ENCODE measurements at places on chromosomes 16 and 17.

GRCh38 chr16:50266337-50267091 lies at the start of gene ADCY7:
TSS of gene ADCY7 (plus strand) at chr16:50266551. CDS start at chr16:50288180, 21,629 bp downstream.
- peak; percentile 83 for DNase-seq

DNA sequence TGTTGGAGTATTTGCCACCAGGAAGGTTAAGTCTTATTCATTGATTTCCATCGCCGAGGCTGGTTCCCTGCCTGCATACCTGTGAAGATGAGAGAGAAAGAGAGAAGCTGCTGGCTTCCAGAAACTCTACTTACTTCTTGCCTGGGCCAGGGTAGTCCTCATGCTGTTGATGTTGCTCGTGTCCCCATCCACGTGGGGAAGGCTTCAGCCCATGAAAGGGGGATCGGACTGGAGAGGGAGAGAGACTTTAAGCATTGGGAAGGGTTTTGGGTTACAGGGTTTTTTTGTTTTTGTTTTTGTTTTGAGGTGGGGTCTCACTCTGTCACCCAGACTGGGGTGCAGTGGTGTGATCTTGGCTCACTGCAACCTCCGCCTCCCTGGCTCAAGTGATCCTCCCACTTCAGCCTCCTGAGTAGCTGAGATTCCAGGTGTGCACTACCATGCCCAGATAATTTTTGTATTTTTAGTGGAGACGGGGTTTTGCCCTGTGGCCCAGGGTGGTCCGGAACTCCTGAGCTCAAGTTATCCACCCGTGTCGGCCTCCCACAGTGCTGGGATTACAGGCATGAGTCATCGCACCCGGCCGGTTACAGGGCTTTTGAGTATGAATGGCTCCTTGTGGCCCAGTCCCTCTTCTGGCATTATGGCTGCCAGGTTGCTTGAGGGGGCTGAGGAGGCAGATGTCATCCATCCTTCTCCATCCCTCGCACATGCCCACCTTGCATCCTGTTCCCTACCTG lies 26.6 kb downstream of the ITGB3 start:
- no peak for DNase-seq

GRCh38 chr17:63549289-63549945 lies 860 bp upstream of the DCAF7 start:
- no peak for DNase-seq

- DNase-seq = no peak
Observed at GRCh38 chr16:89911375-89911774, 7.3 kb upstream of the MC1R start.

DNA sequence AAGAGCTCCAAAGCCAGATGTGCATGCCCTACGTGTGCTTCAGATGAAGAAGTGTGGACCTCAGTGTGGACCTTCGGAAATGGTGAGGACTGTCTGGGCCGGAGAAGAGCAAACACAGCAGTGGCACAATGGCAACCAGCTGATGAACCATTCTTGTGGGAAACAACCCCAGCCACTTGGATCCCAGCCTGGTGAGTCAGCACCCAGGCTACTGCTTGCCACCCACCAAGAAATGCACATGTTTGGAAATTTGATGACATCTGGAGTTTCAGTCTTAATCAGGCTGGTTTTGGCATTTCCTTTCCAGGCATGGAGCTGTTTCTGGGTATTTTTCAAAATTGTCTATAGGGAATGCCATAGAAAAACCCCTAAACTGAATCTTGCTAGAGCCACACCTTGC lies 42.7 kb downstream of the DYNLRB2 start:
- DNase-seq = peak; percentile 5

- peak; percentile 100 for DNase-seq
Observed at GRCh38 chr17:82835766-82836512, 3.9 kb downstream of the ZNF750 start.

DNA sequence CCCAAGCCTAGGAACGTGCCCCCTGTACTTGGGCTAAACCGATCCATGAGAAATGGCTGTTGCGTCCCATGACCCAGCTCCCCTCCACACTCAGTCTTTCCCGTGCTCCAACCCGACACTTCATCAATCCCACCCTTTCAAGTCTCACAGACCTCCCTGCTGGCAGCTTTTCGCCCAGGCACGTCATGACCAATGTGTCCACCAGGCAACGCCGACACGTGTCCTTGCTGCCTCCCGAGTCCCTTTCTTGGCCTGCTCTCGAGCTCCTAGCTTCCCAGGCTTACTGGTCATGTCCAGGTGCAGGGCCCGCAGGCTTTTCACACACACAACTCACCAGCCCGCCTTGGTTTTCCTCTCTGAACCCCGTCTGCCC lies 12.2 kb downstream of the MNT start:
- no peak for DNase-seq

GRCh38 chr17:12739500-12739899 lies 49.8 kb upstream of the ARHGAP44 start:
- DNase-seq = peak; percentile 31

DNA sequence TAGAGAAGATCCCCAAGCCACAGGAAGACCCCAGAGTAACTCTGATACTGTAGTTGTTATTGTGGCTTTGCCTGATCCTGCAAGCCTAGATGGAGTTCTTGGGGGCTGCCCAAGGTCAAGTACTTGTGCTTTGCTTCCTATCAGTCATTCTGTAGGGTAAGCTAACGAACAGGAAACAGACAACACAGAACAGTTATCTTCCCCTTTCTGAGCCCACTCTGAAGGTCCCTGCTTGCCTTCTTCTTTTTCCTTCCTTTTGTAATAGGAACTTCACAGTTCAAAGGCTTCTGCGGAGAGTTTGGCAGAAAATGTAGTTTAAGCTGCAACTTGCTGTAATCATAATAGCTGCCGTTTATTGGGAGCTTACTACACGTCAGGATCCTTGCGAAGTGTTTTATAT lies 494.1 kb upstream of the ERCC4 start:
- no peak for DNase-seq

- DNase-seq = no peak
Observed at GRCh38 chr16:72860726-72861562, 187.0 kb downstream of the ZFHX3 start.

GRCh38 chr17:37640015-37640414 lies 3.2 kb downstream of the DDX52 start:
- no peak for DNase-seq

GRCh38 chr16:17936766-17937402 lies 399.7 kb downstream of the NPIPA8 start:
- no peak for DNase-seq

GRCh38 chr17:27244011-27244410 lies 49.9 kb upstream of the WSB1 start:
- DNase-seq = no peak

DNA sequence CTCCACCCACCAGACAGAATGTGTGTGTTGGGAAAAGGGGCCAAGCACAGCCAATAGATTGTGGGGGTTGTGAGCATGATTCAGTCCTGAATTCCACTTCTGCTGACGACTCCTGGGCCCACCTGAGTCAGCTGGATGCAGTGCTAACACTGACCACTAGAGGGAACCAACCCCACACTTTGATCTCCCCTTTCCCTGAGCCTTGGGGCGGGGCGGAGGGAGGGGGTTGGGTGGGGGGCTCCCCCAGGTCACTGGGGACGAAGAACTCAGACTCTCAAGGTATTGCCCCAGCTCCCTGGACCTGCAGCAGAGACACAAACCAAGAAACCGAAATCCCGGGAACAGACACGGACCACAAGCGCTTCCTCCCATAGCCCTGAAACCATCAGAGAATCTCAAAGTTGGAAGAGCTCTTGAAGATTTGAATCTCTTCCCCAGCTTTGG lies 621 bp upstream of the CSHL1 start:
- DNase-seq = peak; percentile 36

DNA sequence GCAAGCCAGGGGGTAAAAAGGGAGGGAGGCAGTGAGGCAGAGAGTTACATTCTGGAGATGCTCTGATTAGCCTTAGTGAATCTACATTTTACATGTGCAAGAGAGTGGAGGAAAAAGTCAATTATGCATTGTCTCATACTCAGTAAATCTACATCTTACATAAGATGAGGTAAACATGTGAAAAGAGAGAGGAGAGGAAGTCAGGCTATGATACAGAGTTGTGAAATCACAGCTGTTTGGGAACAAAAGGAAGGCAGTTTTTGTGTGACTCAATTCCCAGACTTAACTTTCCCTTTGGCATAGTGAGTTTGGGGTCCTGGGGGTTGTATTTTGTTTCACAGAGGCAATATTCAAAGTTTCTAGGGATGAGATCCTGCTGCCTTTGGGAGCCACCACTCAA lies 67.8 kb downstream of the GP2 start:
- DNase-seq = no peak

DNA sequence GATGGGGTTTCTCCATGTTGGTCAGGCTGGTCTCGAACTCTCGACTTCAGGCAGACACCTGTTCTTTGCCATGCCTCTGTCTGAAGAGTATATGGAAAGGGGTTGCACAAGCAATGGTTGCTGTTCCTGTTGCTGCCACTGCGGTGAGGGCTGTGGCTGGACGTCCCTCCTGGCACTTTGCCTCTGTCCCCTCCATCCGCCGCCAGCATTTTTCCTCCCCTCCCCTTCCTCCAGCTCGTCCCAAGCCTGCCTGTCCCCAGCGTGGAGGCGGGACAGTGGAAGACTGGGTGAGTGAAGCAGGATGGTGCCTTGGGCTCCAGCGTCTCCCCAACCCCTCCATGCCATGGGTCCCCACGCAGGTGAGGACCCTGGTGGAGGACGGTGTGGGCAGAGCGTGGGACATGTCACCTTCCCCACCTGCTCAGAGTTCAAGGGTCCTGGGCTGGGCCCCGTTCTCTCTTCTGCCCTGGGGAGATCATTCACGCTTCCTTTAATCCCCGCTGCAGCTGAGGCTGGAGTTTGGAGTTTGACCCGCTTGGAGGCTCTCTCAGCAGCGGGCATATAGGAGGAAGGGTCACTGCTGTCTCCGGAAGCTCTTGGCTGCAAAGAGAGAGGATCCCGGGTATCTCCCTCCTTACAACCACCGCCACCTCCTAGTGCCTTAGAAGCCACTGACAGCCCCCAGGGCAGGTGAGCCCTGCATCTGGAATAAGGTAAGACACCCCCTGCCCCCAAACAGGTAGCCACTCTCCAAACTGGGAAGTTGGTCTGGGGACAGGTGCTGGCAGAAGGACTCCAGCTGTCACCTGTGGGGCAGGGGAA lies at the start of gene SLC5A11:
Gene SLC5A11 (plus strand): TSS at position 238 of the 822 bp plus-strand sequence. CDS start 12,681 bp downstream, outside the sequence.
- DNase-seq = no peak

GRCh38 chr17:38657824-38658740 lies 16.7 kb downstream of the EPOP start:
- no peak for DNase-seq

- no peak for DNase-seq
Observed at GRCh38 chr17:44602970-44603369, 45.7 kb downstream of the FZD2 start.

GRCh38 chr17:45394913-45395568 lies 37.6 kb downstream of the ARHGAP27 start:
- peak; percentile 67 for DNase-seq

GRCh38 chr17:41315204-41315794 lies at the start of gene KRTAP17-1:
TSS of gene KRTAP17-1 (minus strand) at chr17:41315710. CDS start at chr17:41315650, 60 bp downstream.
- DNase-seq = no peak

GRCh38 chr16:53866520-53866919 lies 162.6 kb downstream of the FTO start:
- no peak for DNase-seq

DNA sequence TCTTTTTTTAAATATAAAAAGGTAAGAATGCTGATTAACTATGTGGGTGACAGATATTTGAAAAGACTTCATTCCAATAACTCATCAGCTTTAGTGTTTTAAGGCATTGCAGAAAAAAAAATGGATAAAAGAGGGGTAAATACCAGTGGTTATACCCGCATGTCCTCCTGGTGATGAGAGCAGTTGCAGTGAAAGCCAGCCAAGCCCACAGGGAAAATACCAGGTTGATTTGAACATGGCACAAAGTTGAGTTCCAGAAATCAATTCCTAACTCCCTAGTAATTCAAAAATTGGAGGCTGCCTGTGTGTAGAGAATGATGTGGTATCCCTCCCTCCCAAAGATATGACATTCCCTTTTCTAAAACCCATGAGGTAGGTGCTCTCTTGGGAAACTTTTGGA lies 453.2 kb upstream of the SOX9 start:
- no peak for DNase-seq

GRCh38 chr17:6358131-6358530 lies 76.8 kb downstream of the AIPL1 start:
- DNase-seq = no peak

- no peak for DNase-seq
Observed at GRCh38 chr16:85398050-85398451, 215.1 kb upstream of the GSE1 start.

- no peak for DNase-seq
Observed at GRCh38 chr17:28047806-28048205, 5.3 kb downstream of the NLK start.

- DNase-seq = no peak
Observed at GRCh38 chr17:45018514-45018847, 33.0 kb downstream of the DCAKD start.

- DNase-seq = no peak
Observed at GRCh38 chr17:46059486-46059885, 60.4 kb downstream of the STH start.

- peak; percentile 77 for DNase-seq
Observed at GRCh38 chr16:71526111-71526631, at the start of gene CHST4. TSS of gene CHST4 (plus strand) at chr16:71526426. CDS start at chr16:71536678, 10,252 bp downstream.

DNA sequence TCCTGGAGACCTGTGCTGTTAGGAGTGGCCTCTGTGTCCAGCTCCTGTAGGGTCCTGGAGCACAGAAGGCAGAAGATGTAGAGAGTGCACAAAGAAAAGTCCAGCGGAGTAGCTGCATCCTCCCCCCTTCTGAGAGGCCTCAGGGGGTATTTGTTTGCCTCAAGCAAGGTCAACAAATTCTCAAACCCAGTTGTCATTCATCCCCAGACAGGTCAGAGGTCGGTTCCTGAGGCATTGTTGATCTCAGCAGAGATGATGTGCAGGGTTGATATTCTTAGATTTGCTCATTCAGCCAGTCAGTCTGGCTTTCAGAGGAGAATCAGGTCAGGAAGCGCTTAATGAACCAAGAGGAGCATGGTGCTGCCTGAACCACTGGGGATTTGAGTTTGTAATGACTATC lies 8.3 kb upstream of the RBFOX1 start:
- DNase-seq = no peak

DNA sequence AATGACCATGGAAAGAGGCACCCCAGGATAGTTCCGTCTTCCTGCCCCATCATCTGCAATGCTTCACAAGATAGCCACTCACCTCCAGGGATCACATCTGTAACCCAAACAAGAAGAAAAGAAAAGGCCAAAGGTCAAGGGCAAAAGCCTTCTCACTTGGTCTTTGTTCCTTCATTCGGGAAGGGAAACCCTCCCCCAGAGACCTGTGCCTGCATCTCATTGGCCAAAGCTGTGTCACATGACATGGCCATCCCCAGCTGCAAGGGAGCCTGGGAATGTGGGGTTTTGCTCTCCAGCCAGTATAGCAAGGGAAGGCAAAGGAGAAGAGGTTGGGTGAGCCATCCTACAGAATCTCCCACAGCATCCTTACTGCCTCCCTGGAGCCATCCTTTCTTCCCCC lies 47.9 kb downstream of the NOL11 start:
- DNase-seq = no peak

DNA sequence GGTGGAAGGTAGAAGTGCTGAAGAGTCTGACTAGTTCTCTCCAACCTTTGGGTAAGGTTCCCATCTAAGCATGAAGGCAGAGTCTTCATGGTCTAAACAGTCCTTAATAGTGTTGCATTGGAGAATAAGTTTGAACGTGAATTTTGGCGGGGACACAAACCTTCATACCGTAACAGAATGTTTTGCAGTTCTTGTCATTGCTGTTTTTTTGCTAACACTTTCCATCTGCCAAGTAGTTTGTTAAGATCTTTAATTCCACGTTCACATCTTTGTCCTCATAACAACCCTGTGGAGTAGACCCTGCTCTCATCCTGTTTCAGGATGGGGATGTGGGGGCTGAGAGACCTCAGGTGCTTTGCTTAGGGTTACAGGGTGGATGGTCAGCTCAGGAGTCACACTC lies 936.9 kb upstream of the EEF2KMT start:
- DNase-seq = no peak

GRCh38 chr17:34539881-34540280 lies 39.5 kb upstream of the TMEM132E start:
- no peak for DNase-seq

Data from epithelial cell of esophagus (primary cell).